ENCODE measurements at places on chromosomes 7 and 10.

GRCh38 chr7:133360201-133360600, 107.3 kb downstream of the EXOC4 start:
- DNase-seq, result no peak

GRCh38 chr10:10178476-10178875, 839.2 kb upstream of the CELF2 start:
- DNase-seq, result no peak

DNA sequence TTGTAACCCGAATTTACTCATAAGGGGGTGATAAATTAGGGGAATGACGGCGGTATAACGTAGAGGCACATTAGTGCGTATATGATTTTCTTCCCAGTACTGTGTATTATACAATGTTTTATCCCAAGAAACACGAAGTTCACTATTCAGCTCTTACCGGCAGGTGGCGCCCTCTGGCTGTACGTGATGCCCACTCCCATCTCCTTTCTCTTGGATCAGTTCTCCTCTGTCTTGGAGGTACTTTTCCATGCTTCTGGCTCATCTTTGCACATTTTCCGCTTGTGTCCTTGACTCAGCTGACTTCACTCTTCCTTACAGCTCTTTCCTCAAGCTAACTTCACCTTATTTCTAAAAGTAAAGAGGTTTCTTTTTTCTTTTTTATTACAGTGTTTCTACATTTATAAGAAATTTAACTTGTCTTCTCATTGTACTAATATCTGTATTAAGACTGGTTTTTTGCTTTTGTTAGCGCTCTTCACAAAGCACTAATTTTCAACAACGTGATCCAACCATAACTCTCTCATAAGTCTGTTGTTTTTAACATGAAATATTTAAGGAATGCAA, 21.3 kb downstream of the TMEM176B start:
- DNase-seq, result peak; percentile 5

DNA sequence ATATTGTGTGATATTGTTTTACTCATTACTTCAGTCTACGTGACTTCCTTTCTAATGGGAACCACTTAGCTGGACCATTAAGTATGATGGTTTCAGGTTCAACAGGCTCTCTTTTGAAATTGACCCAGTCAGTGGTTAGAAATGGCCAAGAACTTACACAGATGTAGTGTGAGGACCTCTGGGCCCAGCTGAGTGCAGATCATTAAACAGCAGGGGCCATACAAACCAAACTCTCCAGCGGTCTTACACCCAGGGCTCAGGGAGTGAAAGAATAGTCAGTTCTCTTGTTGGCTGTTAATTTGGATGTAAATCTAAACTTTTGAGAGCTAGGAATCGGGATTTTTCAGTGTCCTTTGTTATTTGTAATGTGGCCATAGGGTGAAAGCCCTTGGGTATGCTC, 107.3 kb downstream of the CELF2 start:
- DNase-seq, result no peak

- no peak for DNase-seq
Measured at GRCh38 chr10:103676851-103677417, 178.4 kb downstream of the SH3PXD2A start.

DNA sequence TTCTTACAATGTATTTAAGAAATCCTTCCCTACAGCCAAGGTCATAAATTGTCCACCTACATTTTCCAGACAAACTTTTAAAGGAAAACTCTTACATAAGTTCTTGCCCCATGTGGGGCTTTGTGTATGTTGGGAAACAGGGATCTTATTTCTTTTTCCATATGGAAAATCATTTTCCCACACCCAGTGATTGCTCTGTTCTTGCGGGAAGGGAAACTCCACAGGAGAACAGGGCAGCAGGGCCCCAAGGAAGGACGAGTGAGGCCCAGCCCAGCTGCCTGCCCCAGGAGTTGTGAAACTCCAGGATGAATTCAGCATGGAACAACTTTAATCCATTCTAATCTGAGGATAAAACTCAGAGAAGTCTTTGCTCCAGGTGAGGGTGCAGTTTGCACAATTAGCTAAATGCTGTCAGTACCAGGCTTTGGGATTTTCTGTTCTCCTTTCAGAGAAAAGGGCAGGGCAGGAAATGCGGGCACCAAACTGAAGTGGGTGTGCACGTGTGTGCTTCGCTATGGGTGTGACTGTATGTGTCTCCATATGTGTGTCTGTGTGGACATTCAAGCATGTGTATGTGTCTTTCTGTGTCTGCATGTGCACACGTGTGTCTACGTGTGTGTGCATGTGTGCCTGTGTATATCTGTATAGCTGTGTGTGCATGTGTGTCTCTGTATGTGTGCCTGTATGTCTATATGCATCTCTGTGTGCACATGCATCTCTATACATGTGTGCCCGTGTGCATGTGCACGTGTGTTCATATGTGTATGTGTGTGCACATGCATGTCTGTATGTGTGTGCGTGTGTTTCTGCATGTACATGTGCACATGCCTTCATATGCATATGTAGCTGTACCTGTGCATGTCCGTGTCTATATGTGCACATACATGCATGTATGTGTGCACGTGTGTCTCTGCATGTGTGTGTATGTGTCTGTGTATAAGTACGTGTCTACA, 102.0 kb upstream of the FAM20C start:
- DNase-seq, result no peak

- DNase-seq, result no peak
Measured at GRCh38 chr7:32890010-32890792, 1.4 kb downstream of the KBTBD2 start.

DNA sequence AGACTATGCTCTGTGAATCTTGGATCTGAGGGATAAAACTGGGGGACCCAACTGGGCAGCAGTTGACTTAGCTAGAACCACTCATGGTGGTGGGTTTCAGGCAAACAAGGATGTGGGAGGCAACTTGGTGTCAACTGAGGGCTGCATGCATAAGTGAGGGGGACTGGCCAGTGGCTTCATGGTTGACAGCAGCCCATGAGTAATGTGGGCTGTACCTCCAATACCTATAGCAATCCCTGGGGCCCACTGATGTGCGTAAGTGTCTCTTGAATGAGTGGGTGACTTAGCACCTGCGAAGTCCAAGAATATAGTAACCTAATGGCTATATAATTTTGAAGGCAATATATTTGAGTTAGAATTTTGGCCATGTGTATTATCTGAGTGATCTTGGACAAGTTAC, 13.7 kb upstream of the MAP3K8 start:
- DNase-seq, result no peak

DNA sequence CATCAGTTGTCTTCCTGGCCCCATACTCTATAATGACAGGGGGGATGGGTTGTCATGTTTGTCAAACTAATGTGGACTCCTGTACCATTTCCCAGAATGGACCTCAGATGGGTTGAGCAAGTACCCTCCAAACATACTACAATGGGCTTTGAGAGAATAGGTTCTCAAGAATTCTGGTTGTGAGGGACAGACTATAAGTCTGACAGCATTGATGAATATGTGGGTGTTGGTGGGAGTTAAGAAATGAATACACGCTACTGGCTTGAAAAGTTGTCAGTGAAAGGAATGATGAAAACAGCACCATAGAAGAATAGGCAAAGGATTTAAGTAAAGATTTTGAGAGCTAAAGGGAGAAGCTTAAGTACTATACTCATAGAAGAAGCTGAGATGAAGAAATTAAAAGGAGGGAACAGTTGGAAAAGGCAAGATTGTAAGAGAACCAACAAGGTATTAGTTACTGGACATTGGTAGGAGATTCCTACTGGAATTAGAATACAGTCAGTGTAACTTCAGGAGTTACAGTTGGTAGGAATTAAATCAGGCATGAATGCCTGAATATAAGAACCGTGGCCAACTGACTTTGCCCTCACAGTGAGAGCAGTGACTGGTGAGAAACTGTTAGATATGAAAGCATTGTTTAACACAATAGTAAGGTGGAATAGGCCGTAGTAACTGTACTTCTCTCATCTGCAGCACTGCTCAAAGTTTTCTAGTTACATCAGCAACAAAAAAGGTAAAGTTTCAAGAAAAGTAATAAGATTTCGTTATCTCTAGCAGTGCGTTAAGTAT, 86.3 kb downstream of the LCOR start:
- DNase-seq, result no peak

DNA sequence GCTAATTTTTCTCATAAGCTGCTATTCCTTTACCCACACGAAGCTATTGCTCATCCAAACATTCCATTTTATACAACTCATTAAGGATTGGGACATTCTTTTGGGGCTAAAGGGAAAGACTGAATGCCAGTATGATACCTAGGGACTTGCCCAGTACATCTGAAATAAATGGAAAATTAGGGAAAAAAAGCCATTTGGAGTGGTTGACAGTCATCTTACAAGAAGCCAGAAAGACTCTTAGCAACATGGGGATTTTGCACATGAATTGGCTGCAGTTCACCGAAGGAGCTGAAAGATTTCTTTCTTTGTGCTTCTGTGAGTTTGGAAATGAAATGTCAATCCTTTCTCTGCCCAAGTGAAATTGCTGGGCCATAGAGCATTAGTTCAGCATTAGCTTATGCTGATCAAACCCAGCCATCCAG, 43.3 kb upstream of the MTURN start:
- DNase-seq, result no peak

GRCh38 chr10:35167342-35167741, 40.7 kb downstream of the CREM start:
- no peak for DNase-seq

DNA sequence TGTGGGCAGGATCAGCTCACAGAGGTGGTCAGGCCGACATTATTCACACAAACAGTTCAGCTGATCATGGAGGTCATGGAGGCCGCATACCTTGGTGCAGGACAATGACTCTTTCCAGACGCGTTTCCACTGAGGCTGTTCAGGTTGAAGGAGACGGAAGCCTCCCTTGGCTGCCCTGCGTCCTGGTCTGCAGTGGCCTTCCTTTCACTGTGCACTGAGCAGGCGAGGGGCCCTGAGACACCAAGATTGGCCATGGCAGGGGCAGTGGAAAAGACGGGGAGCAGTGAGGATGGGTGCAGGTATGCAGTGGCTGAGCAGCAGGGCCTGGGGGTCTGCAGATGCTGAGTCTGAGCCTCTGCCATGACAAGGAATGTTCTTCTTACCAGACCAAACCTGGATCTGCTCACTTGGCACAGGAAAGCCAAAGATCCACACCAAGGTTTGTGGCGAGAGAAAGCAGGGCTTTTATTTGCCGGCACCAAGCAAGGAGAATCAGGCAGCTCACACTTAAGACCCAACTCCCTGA, 263.3 kb downstream of the GLRX3 start:
- DNase-seq, result no peak

DNA sequence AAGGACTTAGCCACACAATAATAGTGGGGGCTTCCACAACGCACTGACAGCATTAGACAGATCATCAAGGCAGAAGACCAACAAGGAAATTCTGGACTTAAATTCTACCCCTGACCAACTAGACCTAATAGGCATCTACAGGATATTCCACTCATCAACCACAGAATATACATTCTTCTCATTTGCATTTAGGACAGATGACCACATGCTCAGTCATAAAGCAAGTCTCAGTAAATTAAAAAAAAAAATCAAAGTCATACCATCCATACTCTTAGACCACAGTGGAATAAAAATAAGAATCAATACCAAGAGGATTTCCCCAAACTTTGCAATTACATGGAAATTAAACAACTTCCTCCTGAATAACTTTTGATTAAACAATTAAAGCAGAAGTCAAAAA, 155.9 kb downstream of the CDK14 start:
- no peak for DNase-seq

DNA sequence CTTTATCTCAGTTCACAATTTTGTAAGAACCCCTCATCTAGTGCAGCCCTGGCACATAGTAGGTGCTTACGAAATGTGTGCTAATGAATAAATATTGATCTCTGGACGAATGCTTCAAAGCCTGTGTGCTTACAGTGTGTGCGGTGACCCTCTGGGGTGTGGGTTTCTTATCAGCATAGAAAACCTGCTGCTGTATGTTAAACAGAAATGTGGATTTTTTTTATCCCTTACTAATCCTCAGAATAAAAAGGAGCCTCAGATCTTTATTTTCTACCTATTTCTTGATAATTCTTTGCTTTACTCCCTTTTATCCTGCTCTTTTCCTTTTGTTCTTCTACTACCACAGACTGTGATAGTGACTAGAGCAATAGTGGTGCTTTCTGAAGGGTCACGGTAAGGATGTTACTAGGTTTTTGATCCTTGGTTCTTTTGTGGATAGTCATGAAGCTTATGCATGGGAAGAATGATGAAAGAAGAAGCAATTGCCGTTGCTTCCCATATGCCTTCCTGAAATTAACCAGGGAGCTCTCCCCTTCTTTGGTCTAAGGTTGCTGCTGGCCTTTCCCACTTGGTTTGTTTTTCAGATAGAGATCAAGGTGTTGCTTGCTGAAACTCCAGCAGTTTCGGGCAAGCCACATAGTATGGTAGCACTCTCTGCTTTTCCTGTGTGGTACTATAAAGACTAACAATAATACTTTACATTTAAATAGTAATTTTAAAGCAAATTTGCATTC, 44.7 kb downstream of the SPAG6 start:
- DNase-seq, result no peak

DNA sequence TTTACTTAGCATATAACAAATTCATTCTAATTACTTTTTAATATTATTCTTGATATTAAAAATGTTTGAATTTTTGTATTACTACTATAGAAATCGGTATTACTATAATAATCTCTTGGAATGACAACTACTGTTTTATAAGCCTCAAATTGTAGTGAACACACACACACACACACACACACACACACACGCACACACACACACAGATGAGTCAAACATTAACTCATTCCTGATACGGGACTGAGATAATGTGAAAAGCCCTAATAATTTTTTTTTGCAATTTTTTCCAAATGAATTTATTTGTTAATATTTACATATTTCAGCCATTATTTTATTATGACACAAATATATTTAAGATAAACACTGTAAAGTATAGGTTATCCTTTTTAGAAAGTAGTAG, 951.2 kb upstream of the PHF14 start:
- no peak for DNase-seq

DNA sequence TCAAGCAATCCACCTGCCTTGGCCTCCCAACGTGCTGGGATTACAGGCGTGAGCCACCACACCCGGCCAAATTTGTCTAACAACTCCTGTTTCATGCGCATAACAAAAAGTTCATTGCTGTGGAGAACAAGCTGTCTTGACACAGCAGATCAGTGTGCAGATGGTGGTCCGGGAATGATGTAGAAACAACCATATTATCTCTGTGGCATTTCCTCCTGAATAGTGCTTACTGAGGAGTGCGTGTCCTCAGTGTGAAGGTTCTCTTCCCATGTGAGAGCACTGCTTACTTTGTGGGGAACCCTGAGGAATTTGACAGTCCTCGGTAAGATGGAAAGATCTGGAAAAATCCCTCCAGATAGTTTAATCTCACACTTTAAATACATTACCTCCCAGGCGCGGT, 30.3 kb upstream of the ZNF438 start:
- no peak for DNase-seq

GRCh38 chr7:143255564-143255963, 7.7 kb upstream of the GSTK1 start:
- no peak for DNase-seq

GRCh38 chr10:11035301-11035991, 17.8 kb downstream of the CELF2 start:
- DNase-seq, result no peak

DNA sequence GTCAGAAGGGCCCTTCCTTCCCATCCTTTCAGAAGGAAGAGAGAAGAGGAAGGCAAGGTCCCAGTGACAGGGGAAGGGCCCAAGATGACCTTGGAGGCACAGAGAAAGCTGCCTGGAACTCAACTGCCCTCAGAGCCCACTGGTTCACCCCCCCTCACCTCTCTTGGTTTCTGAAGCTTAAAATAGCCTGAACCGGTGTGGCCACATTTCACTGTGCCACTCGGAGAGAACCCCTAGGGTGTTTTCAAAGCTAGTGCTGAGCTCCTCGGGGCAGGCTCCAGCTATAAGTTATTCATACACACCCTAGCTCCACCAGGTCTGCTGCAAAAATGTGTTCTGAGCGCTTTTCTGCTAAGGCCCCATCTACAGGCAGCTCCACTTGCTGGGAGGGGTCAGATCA, 60.9 kb upstream of the ADRB1 start:
- DNase-seq, result no peak

GRCh38 chr10:727162-727790, 37.8 kb upstream of the DIP2C start:
- no peak for DNase-seq

Data from NCI-H1436 treated with DMSO at 0.1 percent for 48 hours (cell line).